ENCODE measurements at places on chromosomes 6 and 20. TPM values are rescaled to one million over a fixed set of nuclear protein-coding genes. Genes with fewer than 3 reads are reported as not detected.

PRPH2 gene
- total RNA-seq = 0.10 TPM

CALHM4 gene
- not detected for total RNA-seq

KHDC1L gene
- total RNA-seq = 0.50 TPM

ZC2HC1B gene
- total RNA-seq = not detected

RIPOR3 gene
- total RNA-seq = not detected

NR2E1 gene
- total RNA-seq = not detected

CNBD2 gene
- 4.8 TPM for total RNA-seq

ZNF341 gene
- 8.9 TPM for total RNA-seq

KCNK16 gene
- total RNA-seq = not detected

TNFRSF6B gene
- total RNA-seq = not detected

CCM2L gene
- total RNA-seq = not detected

TSPO2 gene
- not detected for total RNA-seq

LKAAEAR1 gene
- total RNA-seq = not detected

KCNK17 gene
- not detected for total RNA-seq

TSPYL4 gene
- 14.3 TPM for total RNA-seq

BMP2 gene
- total RNA-seq = 0.10 TPM

GGTLC1 gene
- not detected for total RNA-seq

THBS2 gene
- total RNA-seq = not detected

HLA-DMA gene
- total RNA-seq = 16.9 TPM

Measured in natural killer cell treated with Interleukin-12 subunit alpha and Interleukin-12 subunit beta and Interleukin-15 and Interleukin-18, amount 100 ng/mL, for 72 hours (primary cell).